ENCODE measurements at places on chromosomes 11 and 22.

DNA sequence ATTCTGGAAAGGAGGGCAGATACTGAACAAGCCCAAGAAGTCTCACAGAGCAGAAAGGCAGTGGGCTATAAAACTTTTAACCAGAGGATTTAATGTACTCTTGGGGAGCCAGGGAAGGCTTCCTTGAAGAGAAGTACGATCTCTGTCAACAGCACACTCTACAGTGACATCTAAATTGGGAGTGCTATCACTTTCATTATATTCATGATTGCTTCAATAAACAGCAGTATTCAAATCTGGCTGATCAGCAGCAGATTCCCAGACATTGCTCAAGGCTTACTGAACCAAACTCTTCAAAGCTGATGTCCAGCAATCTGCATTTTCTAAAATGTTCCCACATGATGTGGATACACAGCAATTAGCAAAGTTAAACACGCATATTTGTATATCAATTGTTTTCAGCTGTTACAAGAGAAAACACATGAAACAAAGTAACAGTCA lies 44.2 kb downstream of the SYTL2 start:
- no peak for DNase-seq

GRCh38 chr11:34256626-34257025 lies 101.2 kb downstream of the ABTB2 start:
- DNase-seq, result no peak

DNA sequence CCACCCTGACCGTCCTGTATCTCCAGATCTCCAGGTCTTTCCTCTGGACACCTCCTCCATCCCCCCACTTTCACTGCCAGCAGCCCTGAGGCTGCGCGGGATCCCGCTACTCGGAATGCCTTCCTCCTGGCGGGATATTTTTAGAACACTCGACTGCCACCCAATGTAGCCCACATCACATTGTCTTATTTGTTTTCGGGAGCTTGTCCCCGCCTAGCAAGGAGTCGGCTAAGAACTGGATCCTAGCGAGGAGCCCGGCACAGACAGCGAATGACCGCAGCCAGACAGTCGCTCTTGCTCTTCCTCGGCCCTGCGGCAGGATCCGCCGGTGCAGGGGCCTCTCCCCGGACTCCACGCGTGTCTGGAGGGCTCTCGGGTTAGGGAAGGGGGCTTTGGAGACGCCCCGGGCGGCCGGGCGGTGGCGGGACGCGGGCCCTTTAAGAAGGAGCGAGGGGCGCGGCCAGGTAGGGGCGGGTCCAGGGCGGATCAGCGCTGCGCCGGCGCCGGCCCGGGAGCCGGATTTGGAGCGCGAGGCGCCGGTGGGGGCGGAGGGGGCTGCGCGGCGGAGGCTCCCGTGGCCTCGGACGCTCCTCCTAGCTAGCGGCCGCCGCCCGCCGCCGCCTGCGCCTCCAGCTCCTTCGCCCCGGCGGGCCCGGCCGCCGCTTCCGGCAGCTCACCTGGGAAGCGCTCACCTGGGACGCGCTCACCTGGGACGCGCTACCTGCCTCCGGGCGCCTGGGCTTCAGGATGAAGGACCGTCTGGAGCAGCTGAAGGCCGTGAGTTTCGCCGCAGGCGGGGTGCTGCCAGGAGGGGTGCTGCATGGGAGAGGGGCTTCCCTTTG lies at the start of gene STX3:
TSS of gene STX3 (plus strand) at position 518 of the 842 bp plus-strand sequence. CDS start at position 748, 230 bp downstream.
- DNase-seq, result peak; percentile 19

DNA sequence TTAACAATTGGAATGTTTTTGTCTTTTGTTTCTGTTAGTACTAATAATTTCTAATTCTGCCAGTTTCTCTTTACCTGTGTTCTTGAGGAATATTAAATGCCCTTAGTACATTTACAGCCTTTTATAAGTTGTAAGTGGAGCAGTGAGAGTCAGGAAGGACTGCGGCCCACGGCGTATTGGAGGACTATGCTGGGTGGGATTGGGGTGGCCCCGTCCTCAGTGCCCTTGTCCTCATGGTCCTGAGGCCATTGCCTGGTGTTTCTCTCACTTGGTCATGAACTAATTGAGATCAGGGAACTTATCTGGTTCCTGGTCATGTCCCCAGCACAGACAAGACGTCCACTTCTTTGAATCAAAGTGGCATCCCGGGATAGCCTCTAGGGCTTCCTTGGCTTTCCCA lies 3.3 kb downstream of the TUB start:
- DNase-seq, result no peak

DNA sequence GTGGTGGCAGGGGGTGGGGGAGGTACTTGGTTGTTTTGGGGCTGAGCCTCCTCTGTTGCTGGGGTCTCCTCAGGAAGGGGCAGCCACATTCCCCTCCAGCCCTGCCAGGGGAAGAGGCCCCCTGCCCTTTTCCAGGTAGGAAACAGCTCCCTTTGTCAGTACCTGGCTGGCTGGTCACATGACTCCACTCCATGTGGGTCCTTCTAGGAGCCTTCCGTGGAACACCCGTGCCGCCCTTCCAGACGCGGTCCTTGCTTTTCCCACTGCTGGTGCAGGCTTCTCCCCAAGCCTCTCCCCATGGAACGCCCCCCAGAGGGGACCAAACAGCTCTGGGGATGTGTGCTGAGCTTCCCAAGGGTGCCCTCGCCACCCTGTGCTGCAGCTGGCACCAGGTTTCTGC lies 19.9 kb downstream of the IFT27 start:
- DNase-seq, result no peak

DNA sequence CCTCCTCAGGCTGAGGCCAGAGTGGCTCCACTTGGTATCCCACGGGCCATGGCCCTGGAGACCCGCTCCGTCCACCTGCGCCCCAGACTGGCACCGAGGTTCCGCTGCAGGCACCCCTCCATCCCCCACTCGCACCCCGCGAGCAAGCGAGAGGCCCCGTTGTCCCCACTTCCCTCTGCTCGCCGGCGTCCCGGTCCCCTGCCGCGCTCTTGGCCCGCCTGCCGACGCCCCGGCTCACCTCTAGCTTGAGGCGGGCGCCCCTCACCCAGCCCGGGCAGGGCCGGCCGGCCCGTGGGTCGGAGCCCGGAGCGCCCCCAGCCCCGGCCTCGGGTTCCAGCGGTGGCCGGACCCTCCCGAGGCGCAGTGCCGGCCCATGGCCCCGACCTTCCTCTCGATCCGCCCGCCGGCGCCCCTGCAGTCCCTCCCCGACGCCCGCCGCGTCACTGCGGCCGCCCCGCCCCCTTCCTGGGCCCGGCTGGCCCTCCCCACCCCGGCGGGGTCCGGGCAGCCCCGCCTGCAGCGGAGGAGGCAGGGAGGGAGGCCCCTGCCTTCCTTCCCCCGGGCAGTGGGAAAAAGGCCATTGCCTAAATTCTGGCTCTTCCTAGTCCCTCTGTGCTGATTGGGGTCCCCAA lies at the start of gene PITPNM1:
TSS of gene PITPNM1 (minus strand) at position 414 of the 632 bp plus-strand sequence. CDS start 1,183 bp downstream, outside the sequence.
- DNase-seq, result peak; percentile 49

GRCh38 chr22:24325105-24325757 lies 54.6 kb downstream of the SPECC1L start:
- no peak for DNase-seq

- no peak for DNase-seq
These were observed 70.8 kb downstream of the MED15 start for GRCh38 chr22:20578192-20578591.

GRCh38 chr11:102633385-102634026 lies 8.4 kb upstream of the MMP20 start:
- DNase-seq, result no peak

DNA sequence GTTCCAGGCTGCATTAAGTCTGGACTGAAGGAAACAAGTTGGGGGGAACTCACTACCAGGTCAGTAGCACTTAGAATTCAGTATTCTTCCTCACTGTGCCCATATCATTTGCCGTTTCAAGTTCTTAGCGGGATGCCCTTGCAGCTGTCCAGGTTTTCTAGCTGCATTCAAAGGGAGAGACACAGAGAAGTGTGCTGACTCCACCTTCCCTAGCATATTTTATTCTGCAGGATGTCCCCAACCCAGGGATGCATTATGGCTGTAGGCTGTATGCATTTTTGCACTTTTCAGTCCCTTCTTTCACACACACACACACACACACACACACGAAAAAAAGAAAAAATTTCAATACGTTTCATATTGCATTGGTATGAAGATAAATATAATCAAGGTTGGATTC lies 35.8 kb upstream of the MAPK1 start:
- DNase-seq, result no peak

- no peak for DNase-seq
These were observed 92.1 kb downstream of the PARVA start for GRCh38 chr11:12469451-12469850.

DNA sequence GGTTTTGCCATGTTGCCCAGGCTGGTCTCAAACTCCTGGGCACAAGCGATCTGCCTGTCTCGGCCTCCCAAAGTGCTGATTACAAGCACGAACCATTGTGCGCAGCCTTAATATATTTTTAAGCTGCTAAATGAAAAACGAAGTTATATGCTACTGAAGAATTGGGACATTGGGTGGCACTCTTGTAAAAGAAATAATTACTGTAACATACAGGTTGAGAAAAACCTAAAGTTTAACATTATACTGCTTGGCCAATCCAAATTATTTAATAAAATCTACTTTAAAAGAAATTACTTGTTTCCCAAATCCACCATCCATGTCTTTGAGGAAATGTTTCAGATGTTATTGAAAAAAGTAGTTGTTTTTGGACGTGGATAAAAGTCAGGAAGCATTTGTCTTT lies 37.9 kb upstream of the ARHGAP32 start:
- no peak for DNase-seq

GRCh38 chr22:32063701-32064100 lies 20.6 kb downstream of the SLC5A1 start:
- no peak for DNase-seq

DNA sequence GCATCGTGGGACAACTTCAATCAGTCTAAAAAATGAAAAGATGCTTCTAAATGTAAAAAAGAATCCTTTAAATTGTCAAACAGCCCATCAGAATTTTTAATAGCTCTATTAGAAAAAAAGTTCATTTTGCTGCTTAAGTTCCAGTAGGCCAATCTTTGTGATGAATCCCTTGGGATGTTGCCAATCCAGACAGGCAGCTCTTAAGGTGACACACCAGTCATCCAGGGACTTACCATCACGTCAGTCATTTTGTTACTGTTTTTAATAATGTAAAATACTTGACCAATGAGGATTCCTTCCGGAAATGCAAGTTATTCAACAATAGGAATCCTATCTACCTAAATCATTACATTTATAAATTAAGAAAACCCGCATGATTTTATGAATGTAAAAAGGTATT lies 47.8 kb upstream of the TMEM45B start:
- DNase-seq, result no peak

DNA sequence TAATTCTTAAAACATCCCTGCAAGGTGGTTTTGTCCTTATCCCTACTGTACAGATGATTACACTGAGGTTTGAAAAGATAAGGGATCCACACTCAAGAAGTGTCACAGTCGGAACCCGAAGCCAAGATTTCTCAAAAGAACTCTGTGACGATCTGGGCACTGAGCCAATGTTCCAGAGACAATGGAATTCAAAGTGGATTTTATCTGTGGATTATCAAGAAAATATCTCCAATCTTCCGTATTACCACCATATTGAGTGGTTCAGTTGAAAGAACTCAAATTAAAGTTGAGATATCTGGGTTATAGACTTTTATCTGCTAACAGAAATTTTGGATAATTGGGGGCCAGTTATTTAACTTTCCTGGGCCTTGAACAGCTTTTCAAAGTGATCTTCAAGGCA lies 100.0 kb upstream of the GRAMD1B start:
- DNase-seq, result no peak

DNA sequence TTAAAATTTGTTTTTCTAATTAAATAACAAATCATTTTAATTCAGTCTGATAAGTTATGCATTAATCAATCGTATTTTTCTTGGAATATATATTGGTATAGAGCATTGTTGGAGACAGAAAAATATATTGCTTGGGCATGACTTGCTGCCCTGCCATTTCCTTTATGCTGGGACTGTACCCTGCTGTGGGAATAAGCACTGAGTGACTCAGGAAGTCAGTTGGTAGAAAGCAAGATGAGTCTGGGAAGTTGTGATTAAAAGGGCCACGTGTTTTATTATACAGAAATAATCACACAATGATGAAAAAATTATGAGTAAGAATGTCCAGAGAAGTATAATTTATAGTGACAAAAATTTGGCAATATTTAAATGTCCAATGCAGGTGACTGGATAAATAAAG lies 139.5 kb downstream of the KIF18A start:
- DNase-seq, result no peak

- peak; percentile 31 for DNase-seq
These were observed 30.9 kb upstream of the PARVB start for GRCh38 chr22:43993072-43993760.

DNA sequence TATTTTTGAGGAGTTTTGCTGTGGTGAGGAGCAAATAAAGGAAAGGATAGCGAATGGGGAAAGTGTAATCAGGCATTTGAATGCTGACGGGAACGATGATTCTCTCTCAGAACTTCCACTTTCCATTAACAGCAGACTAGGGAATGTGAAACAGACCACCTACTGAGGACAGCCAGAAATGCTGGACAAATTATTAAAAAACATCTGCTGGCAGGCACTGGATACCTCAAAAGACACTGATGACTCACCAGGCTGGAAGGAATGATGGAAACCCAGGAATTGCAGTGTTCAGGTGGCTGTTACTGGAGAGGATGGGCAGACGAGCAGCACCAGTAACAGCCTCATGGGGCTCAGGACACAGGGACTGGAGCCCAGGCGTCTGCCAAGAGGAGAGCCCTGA lies 33.4 kb downstream of the PLA2G6 start:
- DNase-seq, result no peak

DNA sequence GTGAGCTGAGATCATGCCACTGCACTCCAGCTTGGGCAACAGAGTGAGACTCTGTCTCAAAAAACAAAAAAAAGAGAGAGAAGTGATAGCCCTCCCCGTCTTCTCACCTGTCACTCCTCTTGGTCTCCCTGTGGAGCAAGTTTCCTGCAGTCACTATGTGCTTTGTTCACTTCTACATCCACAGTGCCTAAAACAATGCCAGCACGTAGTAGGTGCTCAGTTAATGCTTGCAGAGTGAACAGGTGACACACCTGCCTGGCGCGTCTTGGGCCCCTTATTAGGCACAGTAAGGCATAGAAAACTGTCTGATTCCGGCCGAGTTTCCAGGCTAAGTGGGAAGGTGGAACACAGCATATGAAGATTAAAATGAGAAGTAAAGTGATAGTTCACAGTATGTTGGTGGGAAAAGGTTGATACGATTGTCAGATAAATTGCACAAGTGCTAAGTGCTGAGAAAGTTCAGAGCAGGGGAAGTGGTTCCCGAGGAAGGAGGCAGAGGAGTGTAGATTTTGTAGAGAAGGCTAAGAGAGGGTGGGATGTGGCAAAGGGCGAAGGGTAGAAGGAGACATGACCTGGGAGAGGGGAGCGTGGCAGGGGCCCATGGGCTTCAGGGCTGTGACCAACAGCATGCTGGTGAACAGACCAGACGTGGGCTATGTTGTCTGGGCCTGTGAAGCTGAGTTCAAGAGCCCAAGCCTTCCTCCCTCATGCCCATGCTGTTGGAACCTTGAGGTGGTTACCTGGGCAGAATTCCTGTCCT lies 41.9 kb downstream of the BCR start:
- no peak for DNase-seq

GRCh38 chr11:26420331-26420730 lies 88.4 kb downstream of the ANO3 start:
- DNase-seq, result no peak

DNA sequence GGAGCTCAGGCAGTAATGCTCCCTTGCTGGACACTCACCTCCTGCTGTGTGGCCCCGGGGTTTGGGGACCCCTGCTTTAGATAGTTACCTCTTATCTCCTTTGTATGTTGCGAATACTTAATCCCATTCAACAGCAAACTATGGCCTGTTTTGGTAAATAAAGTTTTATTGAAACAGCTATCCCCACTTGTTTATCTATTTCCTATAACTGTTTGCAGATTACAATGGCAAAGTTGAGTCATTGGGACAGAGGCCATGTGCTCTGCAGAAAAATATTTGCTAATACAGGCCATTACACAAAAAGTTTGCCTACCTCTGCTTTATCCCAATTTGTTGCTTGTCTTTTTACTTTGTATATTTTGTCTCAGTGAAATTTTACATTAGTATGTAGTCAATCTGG lies 68.4 kb downstream of the CACNA1I start:
- no peak for DNase-seq

All from central memory CD8-positive, alpha-beta T cell (primary cell).